ENCODE measurements at places on chromosomes 2 and 18. TPM values are rescaled to one million over a fixed set of nuclear protein-coding genes. Genes with fewer than 3 reads are reported as not detected.

- H3K36me3 ChIP-seq = peaks cover 7% of the 10 kb centered on the region
- H3K27ac ChIP-seq = peak overlapping the region; percentile 89
- no peak for DNase-seq
- H3K27me3 ChIP-seq = no peaks in the 10 kb centered on the region
Measured at GRCh38 chr2:48320742-48321141, 209.2 kb upstream of the STON1 start.

IL1A gene
- polyA plus RNA-seq = not detected

- DNase-seq = no peak
- H3K4me1 ChIP-seq = no peaks in the 10 kb centered on the region
- no peak overlapping the region for H3K4me3 ChIP-seq
- no peak overlapping the region for H3K27ac ChIP-seq
Measured at GRCh38 chr18:24968238-24968775, 383.7 kb downstream of the ZNF521 start.

REG3A gene
- polyA plus RNA-seq = not detected

DUSP19 gene
- polyA plus RNA-seq = 0.79 TPM

DNA sequence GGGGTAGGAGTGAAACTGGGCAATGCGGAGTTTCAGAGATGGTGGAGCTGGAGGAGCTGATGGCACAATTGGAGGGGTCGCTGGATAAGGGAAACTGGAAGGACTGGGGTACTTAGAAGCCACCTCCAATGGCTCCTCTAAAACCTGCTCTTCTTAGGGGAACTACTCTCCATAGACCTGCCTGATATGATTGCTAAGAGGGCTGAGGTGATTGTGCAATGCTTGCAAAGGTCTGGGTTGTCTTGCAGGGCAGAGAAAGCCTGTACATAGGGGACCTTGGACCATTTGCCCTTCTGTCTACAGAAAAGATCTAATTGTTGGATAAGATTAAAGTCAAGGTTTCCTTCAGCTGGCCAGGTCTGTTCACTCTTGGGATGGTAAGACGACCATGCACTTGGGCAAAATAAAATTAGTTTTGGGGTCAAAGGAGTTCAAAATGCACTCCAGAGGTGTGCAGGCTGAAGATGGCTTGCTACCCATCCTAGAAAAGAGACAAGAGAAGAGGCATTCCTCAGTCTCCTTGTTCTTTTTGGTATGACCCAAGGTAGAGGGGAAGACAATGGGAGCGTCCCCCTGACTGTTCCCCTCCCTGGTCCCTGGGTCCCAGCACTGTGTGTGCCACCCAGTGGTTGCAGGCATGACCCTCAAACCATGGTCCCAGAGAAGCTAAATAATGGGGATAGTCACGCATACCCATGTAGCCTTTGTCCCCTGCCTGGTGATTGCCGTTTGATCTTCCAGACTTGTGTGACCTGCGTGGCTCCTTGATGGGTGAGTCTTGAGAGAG lies 41.1 kb downstream of the STK17B start:
- H3K27me3 ChIP-seq = no peaks in the 10 kb centered on the region
- no peak for DNase-seq
- peaks cover 62% of the 10 kb centered on the region for H3K36me3 ChIP-seq
- H3K4me3 ChIP-seq = no peak overlapping the region
- peaks cover 12% of the 10 kb centered on the region for H3K4me1 ChIP-seq
- no peak overlapping the region for H3K27ac ChIP-seq

DNA sequence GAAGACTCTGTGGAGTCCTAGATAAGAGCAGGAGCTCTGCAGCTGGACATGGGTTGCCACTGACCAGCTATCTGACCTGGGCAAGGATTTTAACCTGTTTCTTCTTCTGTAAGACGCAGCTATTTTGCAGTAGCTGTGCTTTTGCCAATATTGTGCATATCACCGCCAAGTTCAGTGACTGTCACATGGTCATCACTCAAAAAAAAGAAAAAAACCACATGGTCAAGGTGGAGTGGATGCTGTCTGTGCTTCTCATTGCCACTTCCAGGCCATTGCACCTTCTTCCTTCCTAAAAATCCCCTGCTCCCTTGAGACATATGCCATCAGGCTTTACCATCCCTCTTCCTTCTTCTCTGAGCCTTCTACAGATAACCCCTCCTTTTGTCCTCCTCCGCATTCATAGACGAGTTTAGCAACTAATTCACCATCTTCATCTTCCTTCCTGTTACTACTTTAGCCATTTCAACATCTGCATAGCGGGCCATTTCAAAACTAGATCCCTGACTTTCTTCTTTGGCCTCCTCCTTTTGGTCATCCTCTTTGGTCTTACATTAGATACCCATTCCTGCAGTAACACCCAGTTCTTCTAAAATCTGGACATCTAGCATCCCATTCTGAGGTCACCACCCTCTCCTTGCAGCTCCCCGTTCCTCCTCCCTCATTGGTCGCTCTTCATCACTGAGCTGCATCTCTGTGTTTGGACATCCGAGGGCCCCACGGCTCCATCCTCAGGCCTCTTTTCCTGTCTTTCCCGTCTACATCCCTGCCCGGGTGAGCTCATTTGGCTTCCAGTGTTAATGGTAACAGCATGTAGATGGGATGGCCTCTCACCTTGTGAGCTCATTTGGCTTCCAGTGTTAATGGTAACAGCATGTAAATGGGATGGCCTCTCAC lies 17.8 kb downstream of the RNF144A start:
- no peak for DNase-seq
- H3K4me1 ChIP-seq = peaks cover 72% of the 10 kb centered on the region
- H3K36me3 ChIP-seq = peaks cover 10% of the 10 kb centered on the region
- H3K4me3 ChIP-seq = peak overlapping the region; percentile 58

GRCh38 chr2:232926431-232926939 lies 56.4 kb downstream of the SNORC start:
- H3K27me3 ChIP-seq = peaks cover 76% of the 10 kb centered on the region
- DNase-seq = no peak
- no peak overlapping the region for H3K27ac ChIP-seq

ACADL gene
- polyA plus RNA-seq = not detected

EDAR gene
- 2.8 TPM for polyA plus RNA-seq

SPHKAP gene
- not detected for polyA plus RNA-seq

DNA sequence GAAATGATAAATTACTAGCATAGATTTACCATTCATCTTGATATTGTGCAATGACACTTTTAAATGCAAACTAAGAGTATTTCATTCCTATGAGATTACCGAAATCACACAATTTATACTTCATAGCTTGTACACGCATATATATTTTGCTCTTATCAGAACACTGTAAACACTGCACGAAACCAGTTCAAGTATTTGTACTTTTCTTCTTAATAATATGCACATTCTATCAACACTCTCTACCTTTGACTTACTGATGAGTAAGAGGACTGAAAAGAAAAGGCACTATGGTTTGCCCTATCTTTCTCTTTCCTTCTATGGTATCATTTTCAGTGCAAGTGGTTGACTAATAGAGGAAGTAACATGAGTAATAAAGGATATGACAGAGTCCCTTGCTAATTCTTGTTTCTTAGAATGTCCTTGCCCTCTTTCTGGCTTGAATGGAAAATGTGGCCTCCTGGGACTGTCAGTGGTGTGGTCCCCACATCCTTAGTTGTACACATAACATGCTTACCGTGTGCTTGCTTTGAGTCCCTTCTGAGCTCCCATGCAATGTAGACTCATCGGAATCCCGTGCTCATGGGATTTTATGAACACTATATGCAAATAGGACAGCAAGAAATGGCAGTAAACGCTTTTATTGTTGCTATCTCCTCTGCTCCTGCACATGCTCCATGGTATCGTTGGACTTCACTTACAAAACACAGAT lies 363.5 kb upstream of the TNP1 start:
- H3K36me3 ChIP-seq = no peaks in the 10 kb centered on the region
- no peaks in the 10 kb centered on the region for H3K27me3 ChIP-seq
- H3K4me1 ChIP-seq = peaks cover 7% of the 10 kb centered on the region
- H3K27ac ChIP-seq = no peak overlapping the region
- DNase-seq = no peak

THOC1 gene
- 16.4 TPM for polyA plus RNA-seq

- no peak overlapping the region for H3K4me3 ChIP-seq
- peaks cover 18% of the 10 kb centered on the region for H3K27me3 ChIP-seq
- no peaks in the 10 kb centered on the region for H3K4me1 ChIP-seq
- H3K27ac ChIP-seq = no peak overlapping the region
- no peak for DNase-seq
Measured at GRCh38 chr2:45291296-45291701, 282.0 kb upstream of the SIX2 start.

SKOR2 gene
- polyA plus RNA-seq = not detected

CTDP1 gene
- polyA plus RNA-seq = 14.7 TPM

DNA sequence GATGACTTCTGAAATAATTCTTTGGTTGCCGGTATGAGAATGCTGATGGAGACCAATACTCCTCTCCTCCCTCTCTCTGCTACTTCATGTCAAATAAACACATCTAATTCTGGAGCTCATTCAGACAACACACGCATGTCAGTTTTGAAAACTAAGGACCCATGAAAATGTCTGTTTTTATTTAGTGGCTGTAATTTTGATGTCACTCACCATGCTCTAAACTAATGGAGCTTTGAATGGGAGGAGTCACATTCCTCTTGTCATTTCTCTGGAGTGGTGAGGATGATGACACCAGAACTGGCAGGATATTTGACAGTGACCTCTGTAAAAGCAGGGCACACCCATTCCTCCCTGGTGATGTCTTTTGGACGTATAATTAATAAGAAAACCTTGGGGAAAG lies 163.0 kb downstream of the PHLPP1 start:
- H3K4me1 ChIP-seq = peaks cover 22% of the 10 kb centered on the region
- no peak for DNase-seq
- no peaks in the 10 kb centered on the region for H3K36me3 ChIP-seq
- H3K4me3 ChIP-seq = no peak overlapping the region
- no peaks in the 10 kb centered on the region for H3K27me3 ChIP-seq

GRCh38 chr2:235665661-235666212 lies 171.9 kb downstream of the AGAP1 start:
- peaks cover 75% of the 10 kb centered on the region for H3K27me3 ChIP-seq
- H3K4me1 ChIP-seq = peaks cover 5% of the 10 kb centered on the region
- H3K27ac ChIP-seq = no peak overlapping the region

GRCh38 chr18:58831606-58832005 lies 33.1 kb upstream of the ZNF532 start:
- no peak overlapping the region for H3K4me3 ChIP-seq
- peaks cover 27% of the 10 kb centered on the region for H3K27me3 ChIP-seq
- DNase-seq = no peak
- H3K27ac ChIP-seq = no peak overlapping the region

DNA sequence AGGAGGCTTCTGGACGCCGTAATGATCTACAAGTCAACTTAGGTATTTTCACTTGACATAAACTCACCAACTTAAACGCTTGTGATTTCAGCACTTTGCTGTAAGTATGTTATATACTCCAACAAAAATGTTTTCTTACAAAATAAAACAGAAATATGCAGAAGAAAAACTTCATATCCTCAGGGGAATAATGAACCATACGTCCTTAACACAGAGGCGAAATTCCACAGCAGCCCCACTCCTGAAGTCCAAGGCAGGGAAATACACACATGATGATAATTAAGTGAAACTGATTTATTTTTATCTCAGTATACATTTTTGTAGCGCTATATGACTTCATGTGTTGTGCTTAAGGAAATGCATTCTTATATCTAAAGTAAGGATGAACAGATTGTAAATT lies 335.4 kb upstream of the VWC2L start:
- no peak overlapping the region for H3K27ac ChIP-seq
- DNase-seq = no peak
- no peaks in the 10 kb centered on the region for H3K27me3 ChIP-seq
- no peaks in the 10 kb centered on the region for H3K4me1 ChIP-seq
- H3K36me3 ChIP-seq = no peaks in the 10 kb centered on the region

- no peak overlapping the region for H3K27ac ChIP-seq
- H3K4me3 ChIP-seq = no peak overlapping the region
- H3K36me3 ChIP-seq = peaks cover 91% of the 10 kb centered on the region
- DNase-seq = no peak
Measured at GRCh38 chr18:46856973-46857372, 60.3 kb downstream of the PIAS2 start.

REEP1 gene
- not detected for polyA plus RNA-seq

GRCh38 chr2:127196998-127197397 lies 23.1 kb downstream of the CYP27C1 start:
- no peaks in the 10 kb centered on the region for H3K36me3 ChIP-seq
- H3K4me3 ChIP-seq = no peak overlapping the region
- H3K27ac ChIP-seq = no peak overlapping the region
- no peak for DNase-seq

- no peak overlapping the region for H3K4me3 ChIP-seq
- no peak for DNase-seq
- no peak overlapping the region for H3K27ac ChIP-seq
Measured at GRCh38 chr18:8808001-8808400, 102.6 kb downstream of the MTCL1 start.

CAPN14 gene
- 0.17 TPM for polyA plus RNA-seq

EFR3B gene
- not detected for polyA plus RNA-seq

DNA sequence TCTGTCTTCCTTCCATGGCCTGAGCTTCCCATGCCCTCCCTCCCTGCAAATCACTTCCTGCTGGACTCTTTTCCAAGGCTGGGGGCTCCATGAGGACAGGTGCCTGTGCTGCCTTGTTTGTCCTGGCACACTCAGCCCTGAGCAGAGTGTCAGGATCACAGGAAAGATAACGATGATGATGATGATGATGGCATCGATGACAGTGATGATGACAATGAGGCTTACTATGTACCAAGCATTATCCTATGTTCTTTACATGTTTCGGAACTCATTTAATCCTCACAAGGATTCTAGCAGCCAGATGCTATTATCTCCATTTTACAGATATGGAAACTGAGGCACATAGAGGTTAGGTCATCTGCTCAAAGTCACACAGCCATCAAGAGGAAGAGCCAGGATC lies 170.0 kb downstream of the CTIF start:
- H3K27me3 ChIP-seq = no peaks in the 10 kb centered on the region
- H3K36me3 ChIP-seq = no peaks in the 10 kb centered on the region
- H3K4me1 ChIP-seq = no peaks in the 10 kb centered on the region
- DNase-seq = no peak

C1QL2 gene
- polyA plus RNA-seq = not detected

All from naive thymus-derived CD8-positive, alpha-beta T cell (primary cell).